ENCODE measurements at places on chromosomes 6 and 20.

DNA sequence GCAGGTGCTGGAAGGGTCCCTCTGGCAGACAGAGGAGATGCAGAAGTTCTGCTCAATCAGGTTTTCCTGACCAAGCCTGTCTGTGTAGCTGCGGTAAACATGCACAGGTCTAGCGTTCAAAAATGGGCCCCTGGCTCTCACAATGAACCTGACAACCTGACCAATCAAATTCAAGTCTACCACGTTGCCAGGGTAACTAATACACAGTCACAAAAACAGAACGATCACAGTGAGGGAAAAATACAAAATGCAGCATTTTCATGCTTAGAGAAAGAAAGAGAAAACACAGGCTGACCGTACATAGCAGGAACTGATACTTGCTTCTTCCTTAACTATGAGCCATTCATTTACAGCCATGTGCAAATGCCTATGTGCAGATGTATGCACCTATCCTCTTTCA lies 353.1 kb upstream of the TSHZ2 start:
- DNase-seq = no peak

- no peak for DNase-seq
These were observed 35.9 kb downstream of the MOXD1 start for GRCh38 chr6:132365281-132365907.

DNA sequence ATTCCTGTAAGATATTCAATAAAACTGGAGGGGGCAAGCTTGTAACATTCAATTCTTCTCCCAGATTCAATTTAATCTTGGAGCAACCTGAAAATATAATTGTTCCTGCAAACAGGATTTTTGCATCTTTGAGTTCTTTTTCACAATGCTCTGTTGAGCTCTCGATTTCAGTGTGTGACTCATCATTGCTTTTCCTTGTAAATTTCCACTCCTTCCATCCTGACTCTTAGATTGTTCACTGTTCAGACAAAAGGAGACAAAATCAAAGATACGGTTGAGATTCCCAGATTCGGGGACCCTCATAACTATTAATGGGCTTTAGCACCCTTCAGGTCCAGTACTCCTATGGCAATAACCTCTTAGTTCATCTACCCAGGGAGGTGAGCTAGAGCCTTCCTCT lies 571.9 kb upstream of the CHD6 start:
- DNase-seq = no peak

GRCh38 chr6:125365230-125365629 lies 63.5 kb upstream of the HDDC2 start:
- no peak for DNase-seq

- no peak for DNase-seq
These were observed 3.3 kb downstream of the NPBWR2 start for GRCh38 chr20:64103871-64104666.

GRCh38 chr6:87671555-87672029 lies 30.4 kb downstream of the AKIRIN2 start:
- DNase-seq = no peak

All from adipocyte (in vitro differentiated cells).